ENCODE measurements at places on chromosomes 1 and 21.

GRCh38 chr21:45836694-45837670 is 144.6 kb upstream of the COL6A1 start:
- DNase-seq, result no peak

- no peak for DNase-seq
Observed at GRCh38 chr1:234675572-234675971, 65.6 kb upstream of the IRF2BP2 start.

GRCh38 chr1:58979677-58980076 is 195.8 kb upstream of the JUN start:
- DNase-seq, result no peak

GRCh38 chr1:175591083-175591743 is 152.2 kb downstream of the TNR start:
- DNase-seq, result no peak

DNA sequence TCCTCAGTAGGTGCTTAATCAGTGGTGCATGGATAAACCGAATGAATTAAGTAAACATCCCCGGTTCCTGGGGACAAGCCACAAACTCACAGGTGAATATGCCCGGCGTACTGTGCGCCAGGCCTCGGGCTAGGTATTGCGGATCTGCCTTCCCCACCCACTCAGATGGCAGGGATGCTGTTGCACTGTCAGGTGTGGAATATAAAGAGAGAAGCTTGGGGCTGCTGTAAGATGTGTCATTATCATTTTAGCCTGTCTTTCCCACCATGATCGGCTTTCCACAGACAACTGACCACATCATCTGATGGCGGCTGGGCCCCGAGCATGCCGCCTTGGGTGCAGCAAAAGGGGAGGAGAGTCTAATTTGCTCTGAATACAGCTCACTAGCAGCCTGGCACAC is 45.4 kb upstream of the LRP8 start:
- no peak for DNase-seq

GRCh38 chr1:75791022-75791421 is 5.0 kb downstream of the RABGGTB start:
- no peak for DNase-seq

DNA sequence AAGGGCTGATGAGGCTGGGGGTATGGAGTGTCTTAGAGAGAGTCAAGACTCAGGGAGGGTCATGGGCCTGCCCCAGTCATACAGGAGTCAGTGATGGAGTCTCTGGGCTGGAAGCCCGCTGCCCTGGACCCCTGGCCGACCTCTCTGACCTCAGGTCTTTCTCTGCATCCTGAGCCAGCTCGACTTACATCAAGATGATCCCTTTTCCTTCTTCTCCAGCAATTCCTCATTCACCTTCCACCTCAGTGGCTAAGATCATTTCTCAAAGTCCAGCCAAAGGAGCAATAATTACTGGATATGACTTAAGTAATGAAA is 308.6 kb downstream of the MATN1 start:
- no peak for DNase-seq

- no peak for DNase-seq
Observed at GRCh38 chr21:33359446-33359845, 34.7 kb downstream of the IFNAR1 start.

DNA sequence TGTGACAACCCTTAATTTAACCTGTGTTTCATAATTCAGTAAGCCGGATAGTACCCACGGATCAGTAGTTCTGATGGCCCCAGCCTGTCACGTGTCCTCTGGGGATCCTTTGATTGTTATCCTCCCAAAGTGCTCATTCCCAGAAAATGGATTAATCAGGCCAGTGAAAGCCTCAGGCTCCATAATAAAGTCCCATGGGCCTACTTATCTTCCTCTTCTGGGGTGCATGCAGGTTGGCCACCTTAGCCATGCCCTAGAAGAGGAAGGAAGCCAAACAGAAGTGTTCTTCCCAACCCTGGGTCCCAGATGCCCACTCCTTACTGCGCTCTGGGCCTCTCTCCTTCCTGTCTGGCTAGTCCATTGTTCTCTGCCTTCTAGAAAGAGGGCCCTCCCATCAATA is 146.1 kb downstream of the EDEM3 start:
- DNase-seq, result no peak

DNA sequence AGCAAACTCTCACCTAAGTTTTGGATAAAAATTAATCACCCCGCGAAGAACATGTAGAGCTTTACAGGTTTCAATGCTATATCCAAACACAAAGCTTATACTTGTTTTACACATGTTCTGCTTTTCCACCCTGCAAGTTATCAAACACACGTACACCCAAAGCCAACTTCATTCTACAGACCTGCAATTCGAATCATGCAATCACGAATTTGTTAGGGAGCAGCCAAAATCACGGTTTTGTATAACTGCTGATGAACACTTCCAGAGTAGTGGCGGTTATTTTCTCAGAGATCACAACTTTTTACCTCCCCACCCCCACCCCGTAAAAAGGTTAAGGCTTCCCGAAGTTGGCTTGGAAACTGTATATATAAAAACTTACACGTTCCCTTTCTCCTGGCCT is 1.4 kb downstream of the HMGN1 start:
- DNase-seq, result no peak

- no peak for DNase-seq
Observed at GRCh38 chr1:179310291-179310690, 16.7 kb downstream of the SOAT1 start.

DNA sequence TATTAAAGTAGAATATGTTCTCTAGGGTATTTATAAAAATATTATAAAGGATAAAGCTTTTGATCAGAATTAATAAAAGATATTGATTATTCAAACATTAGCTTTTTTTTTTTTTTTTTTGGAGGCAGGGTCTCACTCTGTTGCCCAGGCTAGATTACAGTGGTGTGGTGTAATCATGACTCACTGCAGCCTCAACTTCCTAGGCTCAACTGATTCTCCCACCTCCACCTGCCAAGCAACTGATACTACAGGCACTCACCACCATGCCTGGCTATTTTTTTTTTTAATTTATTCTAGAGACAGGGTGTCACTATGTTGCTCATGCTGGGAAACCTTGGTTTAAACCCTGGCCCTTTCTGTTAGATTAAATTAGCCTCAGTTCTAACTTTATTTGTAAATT is 188.3 kb downstream of the CLEC20A start:
- DNase-seq, result no peak

DNA sequence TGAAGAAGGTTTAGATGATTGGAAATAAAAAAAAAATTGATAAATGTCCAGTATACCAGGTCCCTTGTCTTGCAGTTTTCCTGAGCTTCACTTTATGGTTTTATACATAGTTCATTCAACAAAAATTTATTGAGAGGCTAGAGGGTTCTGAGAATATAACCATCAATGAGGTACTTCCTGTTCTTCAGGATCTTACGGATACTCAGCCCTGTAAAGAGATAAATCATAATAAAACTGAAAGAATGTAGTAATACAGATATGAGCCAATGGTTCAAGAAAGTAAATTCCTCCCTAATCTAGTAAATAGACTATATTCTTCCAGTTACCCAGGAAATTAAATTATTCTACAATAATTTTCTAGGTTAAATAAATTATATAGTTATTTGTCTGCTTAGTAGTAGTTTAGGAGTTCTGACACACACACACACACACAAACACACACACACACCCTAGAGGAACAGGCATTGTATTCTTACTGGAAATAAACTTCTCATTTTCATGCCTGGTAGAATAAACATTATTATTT is 70.4 kb upstream of the HMCN1 start:
- no peak for DNase-seq

GRCh38 chr1:178651742-178652141 is 73.3 kb upstream of the RALGPS2 start:
- DNase-seq, result no peak

DNA sequence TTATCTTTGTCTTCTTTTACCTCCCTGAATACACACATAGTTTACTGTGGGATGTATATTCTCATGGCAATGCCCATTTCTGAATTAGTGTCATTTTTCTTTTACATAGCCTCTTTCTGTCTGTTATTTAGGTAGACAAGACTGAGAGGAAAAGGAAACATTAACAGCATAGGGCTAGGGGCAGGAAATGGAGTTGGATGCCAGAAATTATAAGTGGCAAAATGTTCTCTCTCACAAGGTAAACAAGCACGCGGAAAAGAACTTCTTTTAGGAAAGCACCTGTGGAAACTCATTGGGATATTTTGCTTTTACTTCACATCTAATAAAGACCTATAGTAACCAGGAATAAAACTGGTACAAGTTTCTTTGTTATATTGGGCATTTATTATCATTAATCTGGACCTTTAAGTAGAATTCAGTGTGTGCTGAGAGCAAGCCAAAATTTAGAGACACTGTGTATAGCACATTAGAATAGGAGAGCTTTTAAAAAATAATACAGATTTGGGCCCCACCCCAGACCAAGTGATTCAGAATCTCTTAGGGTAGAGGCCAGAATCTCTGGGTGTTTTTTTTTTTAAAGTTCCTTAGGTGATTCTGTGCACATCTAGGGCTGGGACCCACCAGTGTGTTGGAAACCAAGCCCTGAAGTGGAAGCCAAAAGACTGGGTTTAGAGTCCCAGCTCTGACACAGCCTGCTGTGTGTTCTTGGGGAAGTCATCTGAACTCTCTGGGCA is 32.7 kb downstream of the S100A10 start:
- DNase-seq, result no peak

DNA sequence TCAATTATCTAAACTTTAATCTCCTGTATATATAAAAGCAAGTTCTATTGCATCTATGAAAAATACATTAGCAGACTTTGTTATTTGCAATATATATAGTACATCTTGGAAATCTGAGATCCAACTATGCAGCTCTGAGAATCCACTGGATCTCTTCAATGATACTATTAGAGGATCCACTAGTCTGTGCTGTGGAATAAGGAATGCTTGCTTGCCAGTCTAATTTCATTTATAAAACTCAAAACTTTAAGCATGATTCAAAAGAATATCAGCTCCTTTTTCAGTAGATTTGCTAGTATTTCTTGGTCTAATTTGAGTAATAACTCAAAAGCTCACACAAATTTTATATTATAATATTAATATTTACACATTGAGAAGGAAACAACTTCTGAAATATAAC is 115.1 kb downstream of the SPATA6 start:
- DNase-seq, result no peak

- DNase-seq, result no peak
Observed at GRCh38 chr1:208101661-208102431, 142.3 kb downstream of the PLXNA2 start.

DNA sequence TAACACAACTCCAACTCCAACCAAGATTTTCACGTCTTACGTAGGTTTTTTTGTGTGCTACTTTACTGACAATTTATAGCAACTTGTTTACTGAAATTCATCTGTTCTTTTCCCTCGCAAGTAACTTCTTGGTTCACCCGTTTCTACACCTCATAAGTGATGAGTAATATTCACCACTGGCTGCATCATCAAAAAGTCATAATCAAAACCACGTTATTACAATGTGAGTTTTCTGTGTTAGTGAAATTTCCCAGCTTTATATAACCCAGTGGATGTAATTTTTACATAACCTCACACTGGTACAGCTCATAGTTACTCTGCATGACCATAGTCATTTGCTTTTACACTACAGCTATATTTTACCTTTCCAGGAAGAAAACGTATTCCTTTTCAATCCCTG is 401.1 kb upstream of the LYPLAL1 start:
- DNase-seq, result no peak

DNA sequence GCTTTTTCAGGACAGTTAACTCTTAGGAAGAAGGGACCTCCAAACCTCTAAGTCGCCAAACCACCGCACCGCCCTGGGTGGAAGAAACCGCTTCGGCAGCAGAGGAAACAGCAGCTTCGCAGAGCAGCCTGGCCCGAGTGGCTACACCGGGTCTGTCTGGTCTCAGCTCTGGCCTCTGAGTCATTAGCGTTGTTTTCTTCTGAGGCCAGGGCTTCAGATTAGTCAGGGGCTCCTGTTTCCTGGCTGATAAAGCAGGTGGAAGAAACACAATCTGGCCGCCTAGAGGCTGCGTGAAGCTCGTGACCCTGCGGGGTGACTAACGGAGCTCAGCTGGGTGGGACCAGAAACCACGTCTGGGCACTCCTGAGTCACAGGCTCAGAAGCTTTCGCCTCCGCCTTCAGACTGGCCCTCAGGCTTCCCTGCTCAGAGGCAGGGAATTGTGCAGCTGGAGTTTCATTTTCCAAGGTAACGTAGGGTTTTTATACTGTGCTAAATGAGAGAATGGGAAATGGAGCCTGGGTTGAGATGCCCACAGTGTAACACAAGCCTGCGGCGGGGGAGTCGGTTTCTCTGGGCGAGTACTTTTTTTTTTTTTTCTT is 44.9 kb downstream of the CHAF1B start:
- peak; percentile 71 for DNase-seq

DNA sequence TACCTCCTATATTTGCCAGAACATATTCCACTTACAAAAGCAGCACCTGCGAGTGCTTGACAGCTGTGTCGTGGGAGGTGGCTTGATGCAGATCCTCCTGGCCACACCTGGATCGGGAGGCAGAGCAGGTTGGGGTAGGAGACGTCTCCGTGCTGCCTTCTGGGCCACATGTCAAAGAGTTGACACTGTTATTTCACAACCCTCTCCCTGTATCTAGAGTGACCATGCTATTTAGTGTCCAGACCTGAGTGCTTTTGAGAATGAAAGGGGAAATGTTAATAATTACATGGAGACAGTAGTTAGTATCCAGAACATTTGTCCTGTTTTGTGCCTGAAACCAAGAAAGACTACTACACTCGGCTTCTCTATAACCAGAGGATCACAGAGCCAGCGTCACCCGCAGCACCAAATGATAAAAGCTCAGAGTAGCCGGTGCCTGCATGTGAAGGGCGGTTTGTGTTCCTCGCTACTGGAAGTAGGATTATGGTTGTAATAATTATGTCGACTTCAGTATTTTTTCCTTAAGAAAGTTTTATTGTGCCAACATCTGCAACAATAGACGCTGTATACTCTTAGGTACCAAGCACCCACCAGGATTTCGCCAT is 77.1 kb downstream of the GALNT2 start:
- DNase-seq, result no peak

GRCh38 chr1:8965121-8965820 is 19.6 kb downstream of the CA6 start:
- no peak for DNase-seq

DNA sequence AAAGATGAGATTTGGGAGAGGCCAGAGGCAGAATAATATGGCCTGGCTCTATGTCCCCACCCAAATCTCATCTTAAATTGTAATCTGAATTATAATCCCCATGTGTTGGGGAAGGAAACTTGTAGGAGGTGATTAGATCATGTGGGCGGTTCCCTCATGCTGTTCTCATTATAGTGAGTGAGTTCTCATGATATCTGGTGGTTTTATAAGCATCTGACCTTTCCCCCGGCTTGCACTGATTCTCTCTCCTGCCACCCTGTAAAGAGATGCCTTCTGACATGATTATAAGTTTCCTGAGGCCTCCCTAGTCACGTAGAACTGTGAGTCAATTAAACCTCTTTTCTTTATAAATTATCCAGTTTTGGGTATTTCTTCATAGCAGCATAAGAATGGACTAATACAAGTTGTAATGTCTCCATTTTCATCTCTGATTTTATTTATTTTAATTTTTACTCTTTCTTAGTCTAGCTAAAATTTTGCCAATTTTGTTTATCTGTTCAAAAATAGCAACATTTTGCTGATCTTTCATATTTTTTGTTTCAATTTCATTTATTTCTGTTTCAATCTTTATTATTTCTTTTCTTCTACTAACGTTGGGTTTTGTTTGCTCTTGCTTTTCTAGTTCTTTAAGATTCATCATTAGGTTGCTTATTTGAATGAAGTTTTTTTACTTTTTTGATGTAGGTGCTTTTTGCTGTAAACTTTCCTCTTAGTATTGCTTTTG is 67.0 kb upstream of the ZRANB2 start:
- no peak for DNase-seq

All from GM06990 (cell line).